ENCODE measurements at places on chromosomes 3 and 15. TPM values are rescaled to one million over a fixed set of nuclear protein-coding genes. Genes with fewer than 3 reads are reported as not detected.

- DNase-seq, result no peak
- no peak overlapping the region for H3K27ac ChIP-seq
- peaks cover 13% of the 10 kb centered on the region for H3K4me1 ChIP-seq
- no peak overlapping the region for H3K4me3 ChIP-seq
Observed at GRCh38 chr3:101925564-101925963, 76.2 kb downstream of the NFKBIZ start.

DNA sequence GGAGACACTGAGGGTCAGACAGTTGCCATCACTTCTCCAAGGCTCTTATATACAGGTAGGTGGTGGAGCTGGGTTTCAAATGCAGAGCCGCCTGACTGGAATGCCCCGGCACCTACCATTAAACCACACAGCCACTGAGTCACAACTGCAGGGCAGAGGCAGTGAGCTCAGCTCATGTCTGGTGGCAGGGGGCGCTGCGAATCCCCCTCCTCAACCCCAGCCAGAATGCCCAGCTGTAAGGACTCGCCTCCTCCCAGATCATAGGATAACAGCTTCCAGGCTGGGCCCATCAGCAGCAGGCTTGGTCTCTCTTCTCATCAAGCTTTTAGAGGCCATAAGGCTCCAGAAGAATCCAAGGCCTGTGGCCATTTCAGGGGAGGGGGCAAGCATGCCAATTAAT is 26.4 kb downstream of the ADCY5 start:
- no peaks in the 10 kb centered on the region for H3K4me1 ChIP-seq
- H3K36me3 ChIP-seq, result no peaks in the 10 kb centered on the region
- peaks cover 72% of the 10 kb centered on the region for H3K27me3 ChIP-seq
- DNase-seq, result no peak
- no peak overlapping the region for H3K27ac ChIP-seq

CLDN1 gene
- 4.7 TPM for total RNA-seq

- H3K36me3 ChIP-seq, result no peaks in the 10 kb centered on the region
- no peak for DNase-seq
- H3K27me3 ChIP-seq, result no peaks in the 10 kb centered on the region
Observed at GRCh38 chr3:104526901-104527401, 839.8 kb upstream of the ALCAM start.

- H3K4me1 ChIP-seq, result peaks cover 7% of the 10 kb centered on the region
- no peak overlapping the region for H3K4me3 ChIP-seq
- no peaks in the 10 kb centered on the region for H3K36me3 ChIP-seq
- no peaks in the 10 kb centered on the region for H3K27me3 ChIP-seq
- peak; percentile 32 for DNase-seq
Observed at GRCh38 chr15:44082558-44083157, 112.4 kb downstream of the FRMD5 start.

DNA sequence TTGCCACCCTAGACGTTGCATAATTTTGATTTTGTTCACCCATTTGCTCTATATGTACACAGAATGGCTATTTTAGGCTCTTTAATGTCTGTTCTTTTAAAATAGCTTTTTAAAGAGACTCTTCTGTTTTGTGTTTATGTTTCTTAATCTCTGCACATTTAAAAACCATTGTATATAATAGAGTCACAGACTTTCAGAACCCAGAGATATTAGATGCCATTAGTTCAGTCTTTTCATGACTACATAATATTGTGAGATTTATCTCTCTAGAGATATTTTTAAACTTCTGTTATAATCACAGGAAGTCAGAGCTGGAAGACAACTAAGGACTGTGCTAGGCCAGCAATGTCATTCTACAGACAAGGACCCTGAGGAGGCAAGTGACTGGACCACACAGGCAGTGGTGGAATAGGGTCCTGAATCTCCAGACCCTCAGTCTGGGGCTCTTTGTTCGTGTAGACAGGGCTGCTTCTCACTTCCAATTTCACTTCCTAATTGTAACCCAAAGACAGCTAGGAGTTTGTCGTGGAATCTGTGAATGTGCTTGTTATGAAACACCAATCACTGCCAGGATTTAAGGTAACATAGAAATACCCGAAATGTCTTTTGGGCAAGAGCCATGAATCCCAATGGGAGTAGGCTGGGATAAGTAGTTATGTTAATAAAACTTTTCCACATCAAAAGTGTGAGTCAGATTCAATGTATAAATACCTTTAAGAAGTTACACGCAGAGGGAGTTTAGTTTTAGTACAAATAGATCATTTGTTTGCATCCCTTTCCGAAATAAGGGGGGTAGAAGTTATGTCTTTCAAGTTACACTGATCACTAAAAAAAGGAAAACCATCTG is 165.2 kb upstream of the ROPN1 start:
- H3K27ac ChIP-seq, result no peak overlapping the region
- peaks cover 9% of the 10 kb centered on the region for H3K27me3 ChIP-seq
- peaks cover 2% of the 10 kb centered on the region for H3K4me1 ChIP-seq
- no peaks in the 10 kb centered on the region for H3K36me3 ChIP-seq
- no peak overlapping the region for H3K4me3 ChIP-seq
- DNase-seq, result peak; percentile 26

GRCh38 chr15:25743548-25744275 is 119.4 kb downstream of the ATP10A start:
- no peaks in the 10 kb centered on the region for H3K36me3 ChIP-seq
- H3K4me3 ChIP-seq, result no peak overlapping the region
- DNase-seq, result peak; percentile 8
- H3K4me1 ChIP-seq, result no peaks in the 10 kb centered on the region
- H3K27me3 ChIP-seq, result no peaks in the 10 kb centered on the region

GRCh38 chr3:105483476-105483875 is 116.8 kb downstream of the ALCAM start:
- H3K36me3 ChIP-seq, result no peaks in the 10 kb centered on the region
- H3K4me1 ChIP-seq, result no peaks in the 10 kb centered on the region
- no peak overlapping the region for H3K27ac ChIP-seq
- DNase-seq, result peak; percentile 40
- no peaks in the 10 kb centered on the region for H3K27me3 ChIP-seq
- no peak overlapping the region for H3K4me3 ChIP-seq

GOLGA8M gene
- total RNA-seq, result under 0.01 TPM

MAGEL2 gene
- under 0.01 TPM for total RNA-seq
